GM04504 (cell line): ENCODE measurements at places on chromosomes 4 and X.
A peak's percentile ranks its signal among the peaks of the same experiment; 100 is the strongest.

GRCh38 chr4:37999000-37999716 is 39.0 kb downstream of the PTTG2 start:
- DNase-seq, result no peak

GRCh38 chr4:135338181-135338580 is 1136.6 kb upstream of the PABPC4L start:
- no peak for DNase-seq

DNA sequence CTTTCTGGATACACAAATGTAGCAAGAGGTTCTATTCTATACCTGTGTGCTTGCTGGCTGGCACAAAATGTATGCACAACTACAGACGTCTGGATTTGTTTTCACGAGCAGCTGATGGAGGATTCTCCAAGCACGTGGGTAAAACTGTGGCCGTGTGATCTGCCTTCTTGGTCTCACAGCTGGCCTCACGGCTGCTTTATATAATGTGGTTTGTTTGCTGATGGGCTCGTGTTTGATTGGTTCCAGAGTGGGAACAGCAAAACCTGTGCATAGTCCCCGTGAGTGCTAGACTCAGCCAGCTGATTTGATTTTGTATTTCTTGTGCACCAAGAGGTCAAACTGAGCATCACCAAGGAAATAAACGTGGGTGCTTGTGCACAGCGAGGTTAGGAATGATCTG is 262.6 kb upstream of the RPS6KA3 start:
- no peak for DNase-seq

- DNase-seq, result no peak
These were observed 152.7 kb downstream of the FHIP1A start for GRCh38 chr4:151561551-151562256.

- no peak for DNase-seq
These were observed 349.2 kb downstream of the BMPR1B start for GRCh38 chr4:95107004-95107403.

DNA sequence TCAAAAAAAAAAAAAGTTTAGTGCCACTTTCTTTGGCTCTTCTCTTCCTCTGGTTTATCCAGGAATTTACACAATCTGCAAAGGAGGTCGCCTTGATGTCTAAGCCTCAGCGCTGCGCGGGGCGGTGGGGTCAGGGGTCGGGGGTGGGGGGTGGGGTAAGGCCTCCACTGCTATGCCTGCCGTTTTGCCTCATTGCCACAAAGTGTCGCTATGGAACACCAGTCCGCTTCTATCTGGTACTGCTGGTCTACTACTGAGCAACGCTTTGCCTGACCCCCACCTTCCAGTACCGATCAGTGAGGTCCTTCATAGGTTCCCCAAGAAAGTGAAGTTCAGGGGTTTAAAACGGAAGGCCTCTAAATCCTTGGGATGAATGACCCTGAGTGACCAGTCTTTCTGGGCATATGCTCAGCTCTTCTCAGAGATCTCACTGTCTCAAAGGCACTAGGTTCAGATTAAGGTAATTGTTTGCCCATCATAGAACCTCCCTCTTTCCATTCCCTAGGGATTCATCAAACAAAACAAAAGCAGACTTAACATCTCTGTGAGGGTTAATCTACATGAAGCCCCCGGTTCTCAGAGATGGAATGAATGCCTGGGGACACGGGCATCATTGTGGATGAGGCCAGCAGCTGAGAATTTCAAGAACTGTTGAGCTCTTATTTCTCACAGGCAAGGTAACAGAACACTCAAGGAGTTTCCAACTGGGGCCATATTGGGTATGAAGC is 16.9 kb upstream of the TSR2 start:
- DNase-seq, result no peak

DNA sequence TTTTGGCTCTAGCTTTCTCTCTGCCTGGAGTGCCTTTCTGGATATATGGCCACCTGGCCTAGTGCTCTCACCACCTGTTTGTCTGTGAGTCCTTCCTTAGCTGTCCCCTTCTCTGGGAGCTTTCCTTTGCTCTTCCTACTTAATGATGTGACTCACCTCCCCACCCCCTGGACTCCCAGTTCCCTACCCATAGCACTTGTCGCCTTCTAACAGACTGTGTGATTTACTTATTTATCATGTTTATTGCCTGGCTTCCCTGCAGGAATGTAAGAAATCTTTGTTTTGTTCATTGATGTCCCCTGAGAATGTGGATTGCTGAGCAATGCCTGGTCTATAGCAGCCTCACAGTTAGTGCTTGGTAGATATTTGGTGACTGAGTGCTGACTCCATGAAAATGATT is 18.9 kb downstream of the ADD1 start:
- DNase-seq, result peak; percentile 62

DNA sequence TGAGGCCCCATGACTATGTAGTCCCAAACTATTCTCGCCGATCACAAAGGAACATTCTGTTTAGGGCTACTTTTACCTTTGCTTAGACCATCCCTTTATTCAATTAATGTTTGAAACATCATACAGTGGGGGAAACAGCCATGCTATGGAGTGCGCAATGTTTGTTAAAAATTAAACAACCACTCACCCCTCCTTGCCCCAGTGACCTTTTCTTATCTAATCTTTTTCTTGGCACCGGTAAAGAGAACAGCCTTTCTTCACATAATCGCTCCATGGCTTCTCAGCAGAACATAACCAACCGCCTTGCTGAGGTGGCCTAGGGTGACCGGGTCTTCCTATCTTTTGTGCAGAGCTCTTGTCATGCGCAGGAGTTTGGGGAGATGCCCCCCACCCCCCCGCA is 152.6 kb downstream of the VCX3A start:
- no peak for DNase-seq

- no peak for DNase-seq
These were observed 21.4 kb downstream of the SH3RF1 start for GRCh38 chr4:169249214-169249973.

GRCh38 chrX:45794323-45794994 is 593.8 kb upstream of the DIPK2B start:
- DNase-seq, result no peak

GRCh38 chrX:108438110-108438623 is at the start of gene COL4A6:
TSS of gene COL4A6 (minus strand) at chrX:108438422. CDS start at chrX:108438196, 226 bp downstream.
- DNase-seq, result no peak

- DNase-seq, result peak; percentile 46
These were observed 9.6 kb downstream of the CC2D2A start for GRCh38 chr4:15479089-15479912.

- peak; percentile 2 for DNase-seq
These were observed 468 bp downstream of the ZMYM3 start for GRCh38 chrX:71253253-71254091.

GRCh38 chr4:167359711-167360110 is 125.4 kb upstream of the SPOCK3 start:
- no peak for DNase-seq

GRCh38 chr4:65943076-65943475 is 272.8 kb upstream of the EPHA5 start:
- no peak for DNase-seq

DNA sequence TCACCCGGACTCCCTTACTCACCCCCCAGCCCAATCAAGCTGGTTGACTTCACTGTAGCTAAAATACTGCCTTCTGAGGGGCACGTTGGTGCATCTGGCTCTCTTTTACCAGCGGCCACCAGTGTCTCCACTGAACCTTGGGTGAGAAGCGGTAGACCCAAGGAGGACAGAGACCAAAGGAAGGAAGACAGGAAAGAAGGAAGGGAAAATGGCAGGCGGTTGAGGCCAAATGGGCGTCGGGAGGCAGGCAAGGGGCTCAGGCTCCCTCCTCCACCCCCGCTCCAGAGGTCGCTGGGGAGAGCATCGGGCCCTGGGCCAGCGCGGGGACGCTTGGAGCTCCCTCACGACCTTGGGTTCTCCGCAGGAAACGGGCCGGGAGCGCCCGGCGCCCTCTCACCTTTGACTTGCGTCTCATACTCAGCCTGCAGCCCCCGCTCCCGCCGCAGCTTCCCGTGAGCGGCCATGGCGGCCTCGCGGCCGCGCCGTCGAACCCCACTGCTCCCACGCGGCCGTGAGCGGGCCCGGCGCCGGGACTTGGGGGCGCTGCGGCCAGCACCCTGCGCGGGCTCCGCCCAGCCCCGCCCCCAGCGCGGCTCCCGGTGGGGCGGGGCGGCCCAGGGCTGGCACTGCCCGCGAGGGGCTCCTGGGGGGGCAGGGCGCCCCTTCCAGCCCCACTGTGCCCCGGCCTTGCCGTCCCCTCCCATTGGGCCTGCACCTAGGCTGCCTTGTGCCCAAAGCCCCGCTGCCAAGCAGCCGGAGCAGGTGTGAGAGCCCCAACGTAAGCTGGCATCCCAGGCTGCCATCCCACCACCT is at the start of gene ARHGAP4:
Gene ARHGAP4, minus strand, starts transcription at position 526 of the 813 bp plus-strand sequence. Its CDS starts 62 bp downstream, at position 464.
- no peak for DNase-seq

DNA sequence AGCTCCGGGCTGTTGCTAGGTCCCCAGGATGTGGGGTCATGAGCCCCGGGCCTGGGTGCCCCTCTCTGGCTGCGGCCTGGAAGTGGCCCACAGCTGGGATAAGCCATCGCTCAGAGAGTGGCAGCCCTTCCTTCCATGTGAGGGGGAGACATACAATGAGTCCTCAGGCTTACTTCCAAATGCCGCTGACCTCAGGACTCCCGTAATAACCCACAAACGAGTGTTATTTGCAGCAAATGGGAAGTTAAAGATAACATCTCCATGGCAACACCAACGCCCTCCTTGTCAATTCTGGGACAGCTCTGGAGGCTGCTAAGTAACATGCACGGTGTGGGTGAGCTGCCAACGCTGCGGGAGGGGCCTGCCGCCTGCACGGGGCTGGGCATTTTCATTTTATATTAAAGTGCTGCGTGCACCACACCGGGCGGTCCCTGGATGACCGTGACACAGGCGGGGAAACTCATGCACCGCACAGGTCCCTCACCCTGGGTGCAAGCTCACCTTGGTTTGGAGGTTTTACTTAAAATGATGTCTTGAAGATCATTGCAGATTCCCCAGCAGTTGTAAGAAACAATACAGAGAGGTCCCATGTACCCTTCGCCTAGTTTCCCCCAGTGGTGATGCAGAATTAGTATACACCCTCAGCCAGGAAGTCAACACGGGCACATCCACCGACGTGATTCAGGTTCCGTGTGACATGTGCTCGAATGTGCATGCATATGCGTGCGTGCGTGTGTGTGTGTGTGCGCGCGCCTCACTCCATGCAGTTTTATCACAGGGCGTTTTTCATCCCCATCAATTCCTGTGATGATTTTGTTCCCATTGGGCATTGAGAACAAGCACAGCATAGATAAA is 79.4 kb downstream of the ABLIM2 start:
- no peak for DNase-seq
